Osteoblast (primary cell): ENCODE measurements at places on chromosomes 3 and 15. TPM values are rescaled to one million over a fixed set of nuclear protein-coding genes. Genes with fewer than 3 reads are reported as not detected.

GRCh38 chr3:17304969-17305368, 420.2 kb downstream of the PLCL2 start:
- no peak overlapping the region for H3K27ac ChIP-seq
- no peaks in the 10 kb centered on the region for H3K36me3 ChIP-seq
- no peak for DNase-seq
- no peaks in the 10 kb centered on the region for H3K4me1 ChIP-seq

DNA sequence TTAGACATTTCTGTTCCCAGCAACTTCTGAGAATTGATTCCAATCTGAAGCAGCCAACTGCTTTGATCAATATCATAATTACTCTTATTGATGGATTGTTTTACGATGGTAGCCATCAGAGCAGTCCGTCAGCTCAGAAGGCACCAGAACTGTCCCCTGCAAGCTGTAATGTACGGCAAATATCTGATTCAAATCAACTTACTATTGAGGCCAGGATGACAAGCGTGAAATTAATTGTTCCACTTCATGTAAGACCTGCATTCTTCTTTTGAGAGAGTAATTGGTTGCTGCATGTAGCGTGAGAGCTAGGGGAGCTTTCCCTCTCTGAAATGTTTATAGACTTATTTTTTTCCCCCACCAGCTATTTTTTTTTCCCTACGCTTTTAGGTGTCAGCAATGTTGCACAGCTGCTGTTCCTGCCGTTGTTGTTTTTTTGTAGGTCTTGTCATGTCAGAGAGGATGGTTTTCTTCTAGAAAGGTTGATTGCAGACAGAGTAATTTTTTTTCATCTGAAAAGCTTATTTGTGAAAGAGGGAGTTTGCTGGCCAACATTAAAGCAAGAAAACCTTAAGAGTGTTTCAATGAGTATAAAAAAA, 134.9 kb downstream of the CACNA2D3 start:
- no peak for DNase-seq
- H3K4me3 ChIP-seq: no peak overlapping the region
- no peaks in the 10 kb centered on the region for H3K27me3 ChIP-seq
- no peaks in the 10 kb centered on the region for H3K4me1 ChIP-seq

GRCh38 chr3:127050733-127051132, 67.8 kb downstream of the PLXNA1 start:
- no peaks in the 10 kb centered on the region for H3K4me1 ChIP-seq
- H3K4me3 ChIP-seq: no peak overlapping the region
- H3K27ac ChIP-seq: no peak overlapping the region

DNA sequence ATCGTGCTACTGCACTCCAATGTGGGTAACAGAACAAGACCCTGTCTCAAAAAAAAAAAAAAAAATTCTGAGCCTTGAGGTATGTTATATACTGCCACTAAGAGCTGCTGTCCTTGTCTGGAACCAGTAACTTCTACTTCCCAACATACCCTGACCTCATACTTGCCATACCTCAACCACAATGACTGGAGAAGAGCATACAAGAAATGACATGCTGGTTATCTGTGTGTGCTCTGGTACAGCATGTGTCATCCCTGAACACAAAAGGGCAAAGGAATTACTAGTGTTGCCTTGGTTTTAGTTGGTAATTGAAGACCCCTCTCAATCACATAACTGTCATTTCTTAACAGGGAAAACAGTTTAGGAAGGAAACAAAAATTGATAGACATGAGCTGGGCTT, 54.5 kb downstream of the MRPS25 start:
- peaks cover 10% of the 10 kb centered on the region for H3K4me1 ChIP-seq
- H3K27me3 ChIP-seq: no peaks in the 10 kb centered on the region
- no peak overlapping the region for H3K27ac ChIP-seq
- H3K4me3 ChIP-seq: no peak overlapping the region
- H3K36me3 ChIP-seq: peaks cover 24% of the 10 kb centered on the region

GRCh38 chr3:114644367-114644766, 350.5 kb downstream of the TIGIT start:
- H3K4me1 ChIP-seq: no peaks in the 10 kb centered on the region
- H3K27me3 ChIP-seq: no peaks in the 10 kb centered on the region
- H3K4me3 ChIP-seq: no peak overlapping the region
- H3K36me3 ChIP-seq: no peaks in the 10 kb centered on the region

DNA sequence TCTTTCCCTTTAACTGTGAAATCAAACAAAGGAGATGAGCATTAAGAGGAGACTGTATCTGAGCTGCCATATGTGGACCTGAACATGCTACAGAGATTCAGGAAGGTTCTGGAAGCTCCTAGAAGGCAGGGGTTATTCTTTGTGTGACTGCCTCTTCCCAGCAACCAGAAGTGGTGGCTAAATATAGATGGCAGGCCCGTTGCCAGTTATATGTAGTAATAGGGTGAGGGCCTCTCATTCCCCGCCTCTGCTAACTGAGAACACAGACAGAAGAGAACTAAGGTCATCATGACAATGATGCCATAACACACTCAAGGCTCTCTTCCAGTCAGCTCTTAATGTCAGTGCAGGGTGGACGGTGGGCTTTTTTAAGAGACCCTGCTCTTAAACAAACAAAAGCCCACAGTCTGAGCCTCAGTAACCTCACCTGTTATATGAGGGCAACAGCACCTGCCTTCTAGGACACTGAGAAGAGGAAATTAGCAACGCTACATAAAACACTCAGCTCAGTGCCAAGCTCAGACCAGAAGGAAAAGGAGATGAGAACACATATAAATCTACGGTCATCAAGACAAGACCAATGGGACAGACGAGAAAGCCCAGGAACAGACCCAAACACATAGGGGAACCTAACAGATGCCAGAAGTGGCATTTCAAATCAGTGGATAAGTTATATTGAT, 22.3 kb downstream of the CFAP92 start:
- no peak overlapping the region for H3K27ac ChIP-seq
- peaks cover 9% of the 10 kb centered on the region for H3K27me3 ChIP-seq
- DNase-seq: no peak
- H3K4me1 ChIP-seq: peaks cover 4% of the 10 kb centered on the region
- no peaks in the 10 kb centered on the region for H3K36me3 ChIP-seq
- H3K4me3 ChIP-seq: no peak overlapping the region

- peaks cover 78% of the 10 kb centered on the region for H3K4me1 ChIP-seq
- peak; percentile 97 for DNase-seq
Observed at GRCh38 chr3:48561045-48561736, 2.4 kb downstream of the UCN2 start.

- H3K4me3 ChIP-seq: no peak overlapping the region
- no peaks in the 10 kb centered on the region for H3K27me3 ChIP-seq
- no peak for DNase-seq
- H3K36me3 ChIP-seq: no peaks in the 10 kb centered on the region
- H3K4me1 ChIP-seq: no peaks in the 10 kb centered on the region
Observed at GRCh38 chr3:69462022-69462825, 76.3 kb upstream of the FRMD4B start.

GRCh38 chr3:178562143-178562946, 26.1 kb downstream of the KCNMB2 start:
- no peak for DNase-seq
- no peak overlapping the region for H3K27ac ChIP-seq
- H3K36me3 ChIP-seq: no peaks in the 10 kb centered on the region
- no peaks in the 10 kb centered on the region for H3K4me1 ChIP-seq
- H3K27me3 ChIP-seq: no peaks in the 10 kb centered on the region

DNA sequence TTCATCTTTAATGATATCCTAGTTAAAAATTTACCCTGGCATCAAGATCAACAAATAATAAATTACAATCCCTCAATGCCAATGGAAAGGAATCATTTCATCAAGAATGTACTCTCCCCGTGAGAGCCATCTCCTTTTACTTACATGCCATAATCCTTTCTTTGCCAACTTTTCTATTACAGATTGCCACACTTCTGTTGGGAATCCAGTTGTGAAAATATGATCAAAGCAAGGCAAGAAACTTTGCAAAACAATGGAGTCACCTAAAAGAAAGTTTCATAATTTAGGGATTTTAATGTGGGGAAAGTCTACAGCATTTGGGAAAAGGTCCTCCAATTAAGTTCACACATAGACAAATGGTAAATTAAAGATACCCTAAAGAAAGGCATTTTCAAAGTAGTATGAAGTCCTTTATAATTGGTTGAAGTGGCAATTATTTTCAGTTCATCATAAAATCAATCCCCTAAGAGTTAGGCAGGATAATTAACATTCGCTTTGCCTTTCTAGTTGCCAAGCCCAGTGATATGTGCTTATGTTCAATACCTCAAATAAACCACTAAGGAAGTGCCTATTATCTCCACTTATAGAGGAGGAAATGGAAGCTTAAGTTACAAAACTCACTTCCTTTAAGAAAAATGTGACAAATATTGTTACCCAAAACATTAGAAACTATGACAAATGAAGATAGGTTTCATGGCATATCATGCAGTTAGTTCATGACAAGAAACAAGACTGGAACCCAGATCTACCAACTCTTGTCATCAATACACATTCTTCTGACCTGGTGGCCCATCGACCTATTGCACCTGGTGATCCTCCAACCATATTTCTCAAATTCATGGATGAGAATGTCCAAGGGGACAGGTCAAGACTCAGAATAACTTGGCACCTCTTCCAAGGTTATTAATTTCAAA, 49.1 kb downstream of the TRANK1 start:
- no peaks in the 10 kb centered on the region for H3K4me1 ChIP-seq
- no peak overlapping the region for H3K27ac ChIP-seq
- peaks cover 12% of the 10 kb centered on the region for H3K36me3 ChIP-seq
- DNase-seq: no peak
- no peaks in the 10 kb centered on the region for H3K27me3 ChIP-seq

DNA sequence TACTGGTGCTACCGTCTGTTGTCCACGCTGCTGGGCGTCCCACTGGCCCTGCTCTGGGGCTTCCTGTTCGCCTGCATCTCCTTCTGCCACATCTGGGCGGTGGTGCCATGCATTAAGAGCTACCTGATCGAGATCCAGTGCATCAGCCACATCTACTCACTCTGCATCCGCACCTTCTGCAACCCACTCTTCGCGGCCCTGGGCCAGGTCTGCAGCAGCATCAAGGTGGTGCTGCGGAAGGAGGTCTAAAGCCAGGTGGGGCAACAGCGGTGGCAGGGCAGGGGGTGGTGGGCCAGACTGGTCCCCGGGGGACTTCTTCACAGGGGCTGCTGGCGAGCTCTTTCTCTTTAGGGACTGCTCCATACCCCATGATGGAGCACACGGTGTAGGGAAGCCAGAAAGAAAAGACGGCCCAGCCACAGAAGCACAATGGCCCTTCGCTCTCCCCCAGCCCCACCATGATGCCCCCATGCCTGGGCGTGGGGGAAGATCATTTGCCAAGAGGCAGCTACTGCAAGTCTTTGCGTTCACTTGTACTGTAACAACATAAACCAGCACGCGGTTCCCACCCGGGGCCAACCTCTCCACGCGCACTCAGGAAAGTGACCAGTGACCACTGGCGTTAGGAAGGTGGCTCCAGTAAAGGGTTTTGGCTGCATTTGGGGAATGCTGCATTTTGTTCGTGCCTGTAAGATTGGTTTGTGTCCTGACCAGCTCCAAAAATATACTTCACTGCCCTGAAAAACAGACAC, 12.2 kb downstream of the CAV3 start:
- no peak for DNase-seq
- no peak overlapping the region for H3K27ac ChIP-seq

GRCh38 chr3:165404357-165405027, 208.3 kb upstream of the SLITRK3 start:
- H3K36me3 ChIP-seq: no peaks in the 10 kb centered on the region
- no peaks in the 10 kb centered on the region for H3K4me1 ChIP-seq
- H3K4me3 ChIP-seq: no peak overlapping the region
- no peak overlapping the region for H3K27ac ChIP-seq
- no peaks in the 10 kb centered on the region for H3K27me3 ChIP-seq

- peak overlapping the region; percentile 64 for H3K4me3 ChIP-seq
- no peak for DNase-seq
- no peaks in the 10 kb centered on the region for H3K36me3 ChIP-seq
Observed at GRCh38 chr3:104291878-104292277, 1074.8 kb upstream of the ALCAM start.

GRCh38 chr3:138060792-138061191, 50.8 kb downstream of the CLDN18 start:
- DNase-seq: peak; percentile 74
- peaks cover 36% of the 10 kb centered on the region for H3K36me3 ChIP-seq

DNA sequence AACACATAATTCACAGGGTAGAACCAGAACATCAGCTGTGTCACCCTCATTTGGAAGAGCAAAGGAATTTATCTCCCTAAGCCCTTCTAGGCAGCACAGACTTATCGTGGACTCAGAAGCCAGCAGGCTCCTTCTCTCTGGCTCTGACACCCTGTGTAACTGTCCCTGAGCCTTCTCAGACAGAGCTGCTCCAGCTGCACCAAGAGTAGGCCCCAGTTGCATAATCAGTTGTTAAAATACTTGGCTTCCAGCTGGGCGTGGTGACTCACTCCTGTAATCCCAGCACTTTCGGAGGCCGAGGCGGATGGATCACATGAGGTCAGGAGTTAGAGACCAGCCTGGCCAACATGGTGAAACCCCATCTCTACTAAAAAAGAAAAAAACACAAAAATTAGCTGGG, 49.4 kb upstream of the ACVR2B start:
- H3K4me3 ChIP-seq: no peak overlapping the region
- H3K4me1 ChIP-seq: no peaks in the 10 kb centered on the region
- no peak overlapping the region for H3K27ac ChIP-seq
- peak; percentile 81 for DNase-seq

- no peak overlapping the region for H3K4me3 ChIP-seq
- DNase-seq: peak; percentile 37
- H3K36me3 ChIP-seq: peaks cover 7% of the 10 kb centered on the region
- H3K27me3 ChIP-seq: no peaks in the 10 kb centered on the region
- H3K27ac ChIP-seq: peak overlapping the region; percentile 95
- peaks cover 50% of the 10 kb centered on the region for H3K4me1 ChIP-seq
Observed at GRCh38 chr3:188212308-188212969, 58.5 kb downstream of the LPP start.

DNA sequence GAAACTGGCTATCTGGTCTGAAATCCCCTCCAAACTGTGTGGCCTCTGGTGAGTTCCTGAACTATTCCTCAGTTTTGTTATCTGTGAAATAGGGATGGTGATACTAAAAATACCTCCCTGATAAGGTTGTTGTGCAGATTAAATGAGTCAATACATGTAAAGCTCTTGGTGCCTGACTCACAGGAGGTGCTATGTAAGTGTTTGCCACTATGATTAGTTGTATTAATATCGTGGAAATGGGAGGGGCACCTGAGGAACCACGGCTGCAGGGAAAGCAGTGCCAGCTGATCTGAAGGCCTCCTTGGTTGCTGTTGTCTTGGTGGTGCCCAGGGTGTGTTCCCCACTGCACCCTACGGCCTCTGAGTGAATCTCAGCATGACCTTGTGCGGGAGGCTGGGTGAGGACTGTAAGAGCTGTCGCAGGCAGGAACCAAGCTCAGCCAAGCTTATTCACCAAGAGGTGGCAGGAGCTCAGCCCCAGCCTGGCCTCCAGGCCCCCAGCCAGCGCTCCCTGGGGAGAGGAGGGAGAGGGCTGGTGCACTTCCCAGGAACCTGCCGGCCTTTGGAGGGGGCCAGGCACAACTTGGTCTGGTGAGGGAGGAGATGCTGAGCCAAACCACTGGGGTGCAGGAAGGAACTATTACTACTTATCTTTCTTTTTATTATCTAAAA, 44.8 kb upstream of the CCDC174 start:
- no peak overlapping the region for H3K27ac ChIP-seq
- peaks cover 29% of the 10 kb centered on the region for H3K27me3 ChIP-seq
- DNase-seq: no peak
- no peaks in the 10 kb centered on the region for H3K36me3 ChIP-seq
- H3K4me3 ChIP-seq: no peak overlapping the region

TGM4 gene
- total RNA-seq: not detected in 2 replicates

C2CD4A gene
- under 0.01 TPM in 1 of 2 replicates, not detected in the other for total RNA-seq

P3H2 gene
- 8.3 and 13.4 TPM in 2 replicates for total RNA-seq

SPINK8 gene
- not detected in 2 replicates for total RNA-seq

ANKUB1 gene
- total RNA-seq: under 0.01 TPM in 1 of 2 replicates, not detected in the other

TM4SF1 gene
- 209 and 210 TPM in 2 replicates for total RNA-seq

A4GNT gene
- total RNA-seq: not detected in 2 replicates

TGM5 gene
- not detected in 2 replicates for total RNA-seq
